Head of caudate nucleus (tissue), 42 donors: ENCODE measurements at places on chromosomes 12 and 14.

DNA sequence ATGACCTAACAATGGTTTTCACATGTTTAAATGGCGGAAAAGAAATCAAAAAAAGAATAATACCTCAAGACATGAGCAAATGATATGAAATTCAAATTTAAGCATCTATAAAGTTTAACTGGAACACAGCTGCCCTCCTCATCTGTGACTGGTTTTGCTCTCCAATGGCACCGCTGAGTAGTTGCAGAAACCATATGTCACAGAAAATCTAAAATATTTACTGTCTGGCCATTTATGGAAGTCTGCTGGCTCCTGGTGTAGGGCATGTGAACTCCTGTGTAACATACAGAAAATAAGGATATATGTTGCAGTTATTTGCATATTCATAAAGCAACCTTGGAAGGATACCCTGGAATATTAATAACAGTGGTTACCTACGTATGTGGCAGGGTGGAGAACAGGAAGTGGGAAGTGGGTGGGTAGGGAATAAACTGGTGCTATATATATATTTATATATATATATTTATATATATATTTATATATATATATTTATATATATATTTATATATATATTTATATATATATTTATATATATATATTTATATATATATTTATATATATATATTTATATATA is 48.4 kb downstream of the LTBP2 start:
- DNase-seq = no peak

DNA sequence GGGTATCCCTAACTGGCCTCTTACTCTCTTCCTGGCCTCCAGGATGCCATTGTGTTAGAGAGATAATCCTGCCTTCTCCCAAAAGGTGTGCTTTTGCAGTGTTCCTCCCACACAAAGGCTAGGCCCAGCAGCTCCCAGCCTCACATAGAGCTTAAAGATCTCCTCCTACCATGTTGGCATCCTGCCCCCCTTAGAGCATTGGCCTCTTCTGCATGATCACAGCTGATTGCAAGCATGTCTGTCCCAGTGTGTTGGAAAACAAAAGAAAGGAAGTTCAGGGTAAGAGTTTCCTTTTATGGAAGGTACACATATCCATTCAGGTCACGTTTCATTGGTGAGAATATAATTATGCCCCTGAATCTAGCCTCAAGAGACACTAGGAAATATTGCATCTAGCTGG is 405.4 kb downstream of the TMTC2 start:
- no peak for DNase-seq

DNA sequence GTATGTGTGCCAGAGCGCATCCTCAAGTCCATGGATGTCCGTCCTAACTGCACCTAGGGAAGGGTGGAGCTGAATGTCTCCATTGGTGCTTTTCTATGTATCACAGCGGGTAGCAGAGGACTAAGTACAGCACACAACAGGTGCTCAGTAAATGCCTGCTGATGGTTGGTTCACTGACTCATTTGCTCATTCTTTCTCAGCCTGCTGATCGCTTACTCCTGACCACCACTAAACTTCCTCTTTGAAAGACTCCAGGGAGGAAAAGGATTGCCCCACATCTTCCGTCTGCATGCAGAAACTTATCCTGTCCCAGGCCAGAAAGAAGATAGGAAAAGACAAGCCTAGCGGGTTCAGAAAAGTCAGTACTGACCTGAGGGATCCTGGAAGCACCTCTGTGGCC is 66.3 kb downstream of the B4GALNT3 start:
- no peak for DNase-seq

DNA sequence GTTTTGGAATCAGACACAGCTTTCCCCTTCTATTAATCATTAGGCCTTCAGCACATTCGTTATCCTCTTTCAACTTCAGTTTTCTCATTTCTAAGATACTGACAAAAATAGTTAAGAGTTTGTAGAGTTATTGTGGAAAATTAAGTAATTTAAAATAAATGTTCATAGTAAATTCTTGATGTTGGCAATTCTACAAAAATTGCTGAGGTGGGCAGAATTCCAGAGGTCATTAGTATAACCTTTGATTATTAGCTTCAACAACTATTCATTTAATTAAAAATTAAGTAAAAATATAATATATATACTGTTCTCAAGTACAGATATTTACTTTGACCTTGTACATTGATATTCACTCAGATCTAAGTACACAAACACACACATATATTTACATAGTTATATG is 58.5 kb downstream of the DIO2 start:
- no peak for DNase-seq

- DNase-seq = no peak
Observed at GRCh38 chr14:72646861-72647528, 246.9 kb downstream of the DPF3 start.

GRCh38 chr14:24272467-24272866 is 1.1 kb upstream of the RABGGTA start:
- DNase-seq = no peak

DNA sequence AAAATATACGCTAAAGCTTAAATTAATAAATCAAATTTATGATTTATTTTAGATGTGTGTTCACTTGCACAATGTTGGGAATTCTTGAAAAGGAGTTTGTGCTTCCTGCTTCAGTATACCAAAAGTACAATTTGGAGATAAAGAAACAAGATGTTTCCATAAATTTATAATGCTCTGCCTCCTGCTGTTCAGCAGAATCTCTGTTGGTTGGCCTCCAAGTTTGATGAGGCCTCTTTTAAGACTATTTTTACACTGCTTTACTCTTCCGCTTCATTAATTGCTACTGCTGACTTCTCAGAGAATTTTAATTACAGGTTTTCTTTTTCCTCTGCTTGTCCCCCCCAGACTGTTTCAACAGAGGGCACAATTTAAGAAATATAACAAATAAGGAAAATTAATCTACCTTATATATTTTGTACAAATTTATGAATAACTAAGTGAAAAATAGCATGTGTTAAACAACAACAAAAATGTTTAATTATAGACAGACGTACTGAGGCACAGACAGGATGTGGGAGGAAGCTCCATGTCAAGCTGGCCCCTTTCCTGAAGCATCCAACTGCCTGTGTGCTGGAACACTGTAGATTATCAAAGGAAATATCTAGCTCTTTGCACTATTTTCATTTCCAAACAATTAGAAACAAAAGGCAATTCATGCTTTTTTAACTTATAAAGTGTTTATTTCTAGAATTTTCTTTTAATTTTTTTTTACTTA is 83.9 kb downstream of the PIK3C2G start:
- DNase-seq = no peak

GRCh38 chr14:42140831-42141279 is 534.2 kb downstream of the LRFN5 start:
- no peak for DNase-seq

DNA sequence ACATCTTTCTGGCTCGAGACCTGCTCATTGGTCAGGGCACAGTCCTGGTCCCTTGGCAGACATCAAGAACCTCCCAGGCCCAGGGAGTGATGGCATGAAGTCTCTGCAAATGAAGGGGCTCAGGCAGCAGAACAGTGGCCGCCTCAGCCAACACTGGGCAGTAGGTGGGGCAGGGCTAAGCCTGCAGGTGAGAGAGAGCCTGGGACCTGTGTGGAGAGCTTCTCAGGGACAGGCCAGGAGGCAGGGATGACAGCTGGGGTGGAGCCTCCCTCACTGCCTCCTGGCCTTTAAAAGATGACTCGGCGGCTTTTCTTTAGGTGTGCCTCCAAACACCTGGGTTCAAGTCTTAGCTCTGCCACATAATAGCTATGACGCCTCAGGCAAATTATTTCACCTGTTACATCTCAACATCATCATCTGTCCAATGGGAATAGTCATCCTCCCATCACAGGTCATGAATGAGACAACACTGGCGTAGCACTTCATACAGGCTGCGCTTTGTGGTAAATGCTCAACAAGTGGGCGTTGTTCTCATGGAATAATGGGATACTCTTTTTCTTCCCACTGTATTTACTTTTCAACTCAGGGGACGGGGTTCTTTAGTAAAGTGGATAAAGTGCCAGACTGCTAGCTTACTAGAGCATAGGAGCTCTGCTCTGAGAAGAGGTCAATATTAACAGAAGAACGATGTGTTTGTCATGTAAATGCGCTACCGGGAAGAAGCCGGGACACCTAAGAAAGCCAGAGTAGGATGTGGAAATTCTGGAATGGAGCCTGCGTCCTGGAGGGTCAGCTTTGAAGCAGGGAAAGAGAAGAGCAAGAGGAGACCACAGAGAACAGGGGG is 277.4 kb downstream of the FOXN3 start:
- no peak for DNase-seq

GRCh38 chr12:59486827-59487226 is 109.0 kb upstream of the SLC16A7 start:
- DNase-seq = no peak

GRCh38 chr12:112685321-112685720 is 106.2 kb upstream of the RPH3A start:
- no peak for DNase-seq

DNA sequence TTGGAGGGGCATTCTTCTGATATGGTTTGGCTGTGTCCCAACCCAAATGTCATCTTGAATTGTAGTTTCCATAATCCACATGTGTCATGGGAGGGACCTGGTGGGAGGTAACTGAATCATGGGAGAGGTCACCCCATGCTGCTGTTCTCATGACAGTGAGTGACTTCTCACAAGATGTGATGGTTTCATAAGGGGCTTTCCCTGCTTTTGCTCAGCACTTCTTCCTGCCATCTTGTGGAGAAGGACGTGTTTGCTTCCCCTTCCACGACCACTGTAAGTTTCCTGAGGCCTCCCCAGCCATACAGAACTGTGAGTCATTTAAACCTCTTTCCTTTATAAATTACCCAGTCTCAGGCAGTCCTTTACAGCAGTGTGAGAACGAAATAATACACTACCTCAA is 382.4 kb downstream of the VRK1 start:
- no peak for DNase-seq

- DNase-seq = no peak
Observed at GRCh38 chr12:5533368-5533767, 101.5 kb downstream of the NTF3 start.

- DNase-seq = no peak
Observed at GRCh38 chr14:36518586-36519430, 1.2 kb downstream of the NKX2-1 start.

- no peak for DNase-seq
Observed at GRCh38 chr12:108700833-108701541, 30.3 kb downstream of the CORO1C start.

DNA sequence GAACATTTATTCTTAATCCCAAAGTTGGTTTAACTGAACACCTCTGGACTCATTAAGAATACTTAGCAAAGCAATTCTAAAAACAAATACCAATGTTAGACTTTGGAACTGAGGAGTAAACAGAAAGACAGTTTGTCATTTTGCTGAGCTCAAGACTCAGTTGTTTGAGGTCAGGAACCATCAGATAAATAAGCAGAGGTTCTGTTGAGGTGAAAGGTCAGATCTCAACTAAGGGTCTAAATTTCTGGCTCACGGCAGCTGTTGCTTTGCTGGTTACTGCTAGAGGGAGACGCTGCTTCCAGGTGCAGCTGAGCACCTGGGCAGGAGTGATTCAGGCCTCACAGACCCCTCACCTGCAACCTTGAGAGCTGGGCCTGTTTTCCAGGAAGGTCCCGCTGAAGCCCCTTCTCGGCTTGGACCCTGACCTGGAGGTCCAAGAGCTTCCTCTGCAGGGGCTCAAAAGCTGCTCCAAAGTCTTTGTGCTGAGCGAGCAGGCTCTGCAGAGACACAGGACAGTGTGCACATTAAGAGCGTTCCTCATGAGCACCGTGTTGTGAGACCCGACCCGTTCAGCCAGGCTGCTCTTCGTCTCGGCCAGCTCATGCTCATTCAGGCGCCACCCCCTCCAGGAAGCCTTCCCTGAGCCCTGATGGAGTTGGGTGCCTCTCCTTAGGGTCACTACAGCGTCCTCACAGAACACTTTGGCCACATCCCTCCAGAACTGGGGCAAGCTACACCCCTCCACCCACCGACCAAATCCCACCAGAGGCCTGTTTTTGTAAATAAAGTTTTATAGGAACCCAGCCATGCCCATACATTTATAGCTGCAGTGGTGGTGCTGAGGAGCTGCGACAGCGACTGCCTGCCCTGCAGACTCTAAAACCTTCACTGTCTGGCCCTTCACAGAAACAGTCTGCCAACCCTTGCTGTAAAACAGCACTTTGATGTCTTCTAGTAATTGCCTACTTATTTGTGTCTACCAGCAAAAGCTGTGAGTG is 72.0 kb downstream of the SYNE3 start:
- DNase-seq = no peak

GRCh38 chr14:75453817-75454434 is 26.1 kb downstream of the JDP2 start:
- no peak for DNase-seq

DNA sequence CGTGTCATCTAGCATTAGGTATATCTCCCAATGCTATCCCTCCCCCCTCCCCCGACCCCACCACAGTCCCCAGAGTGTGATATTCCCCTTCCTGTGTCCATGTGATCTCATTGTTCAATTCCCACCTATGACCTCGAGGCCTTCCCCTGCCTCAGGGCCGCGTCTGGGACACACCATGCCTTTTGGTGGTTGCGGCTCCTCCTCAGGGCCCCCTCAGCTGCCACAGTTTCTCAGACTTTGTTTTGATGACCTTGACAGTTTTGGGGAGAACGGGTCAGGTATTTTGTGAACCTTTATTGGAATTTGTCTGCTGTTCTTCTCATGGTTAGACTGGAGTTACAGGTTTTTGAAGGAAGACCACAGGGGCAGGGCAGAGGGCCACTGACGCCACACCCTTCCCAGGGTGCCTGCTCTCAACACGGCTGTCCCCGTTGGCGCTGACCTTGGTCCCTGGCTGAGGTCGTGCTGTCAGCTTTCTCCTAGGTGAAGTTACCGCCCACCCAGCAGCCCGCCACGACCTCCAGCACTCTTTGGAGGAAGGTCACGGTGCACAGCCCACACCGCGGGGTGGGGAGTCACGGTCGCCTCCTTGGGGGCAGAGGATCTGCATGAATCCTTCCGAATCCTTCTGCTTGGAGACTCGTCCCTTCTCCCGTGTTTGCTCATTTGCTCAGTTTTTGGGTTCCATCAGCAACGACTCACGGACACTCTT is 130.5 kb downstream of the KIF26A start:
- no peak for DNase-seq

DNA sequence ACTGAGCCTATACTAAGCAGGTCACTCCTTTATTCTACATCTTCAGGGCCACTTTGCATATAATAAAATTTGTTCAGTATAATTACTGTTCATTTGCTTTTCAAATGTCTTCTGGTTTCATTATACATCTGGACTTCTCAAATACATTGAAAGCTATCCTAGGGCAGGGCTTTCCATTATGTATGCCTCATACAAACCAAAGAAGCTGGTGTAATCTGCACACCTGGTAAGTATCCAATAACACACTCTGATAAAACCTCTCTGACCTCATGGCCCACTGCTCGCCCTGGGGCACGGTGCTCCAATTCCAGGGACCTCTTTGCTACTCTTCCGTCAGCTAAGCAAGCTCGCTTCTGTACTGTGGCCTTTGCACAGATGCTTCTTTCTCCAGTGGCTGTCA is 21.9 kb upstream of the ISM2 start:
- no peak for DNase-seq

DNA sequence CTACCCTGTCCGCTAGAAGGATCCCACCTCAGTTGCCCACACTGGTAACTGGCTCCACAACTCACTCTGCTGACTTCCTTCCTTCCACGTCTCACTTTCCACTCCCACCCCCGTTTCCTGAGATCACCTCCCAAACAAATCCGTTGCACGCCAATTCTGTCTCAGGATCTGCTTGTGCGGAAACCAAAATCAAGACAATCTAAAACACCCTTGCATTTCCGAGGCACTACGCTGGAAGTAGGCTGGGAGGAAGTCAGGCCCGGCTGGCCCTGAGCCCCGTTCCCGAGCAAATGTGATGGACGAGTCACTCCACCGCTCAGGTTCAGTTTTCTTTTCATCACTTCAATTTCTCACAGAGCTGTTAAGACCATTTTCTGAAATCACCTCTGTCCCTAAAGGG is 23.1 kb downstream of the ABCB9 start:
- DNase-seq = no peak

- DNase-seq = no peak
Observed at GRCh38 chr12:120940799-120941198, 36.6 kb upstream of the SPPL3 start.
